WTC11 (cell line): ENCODE measurements at places on chromosomes 3 and 15.

DNA sequence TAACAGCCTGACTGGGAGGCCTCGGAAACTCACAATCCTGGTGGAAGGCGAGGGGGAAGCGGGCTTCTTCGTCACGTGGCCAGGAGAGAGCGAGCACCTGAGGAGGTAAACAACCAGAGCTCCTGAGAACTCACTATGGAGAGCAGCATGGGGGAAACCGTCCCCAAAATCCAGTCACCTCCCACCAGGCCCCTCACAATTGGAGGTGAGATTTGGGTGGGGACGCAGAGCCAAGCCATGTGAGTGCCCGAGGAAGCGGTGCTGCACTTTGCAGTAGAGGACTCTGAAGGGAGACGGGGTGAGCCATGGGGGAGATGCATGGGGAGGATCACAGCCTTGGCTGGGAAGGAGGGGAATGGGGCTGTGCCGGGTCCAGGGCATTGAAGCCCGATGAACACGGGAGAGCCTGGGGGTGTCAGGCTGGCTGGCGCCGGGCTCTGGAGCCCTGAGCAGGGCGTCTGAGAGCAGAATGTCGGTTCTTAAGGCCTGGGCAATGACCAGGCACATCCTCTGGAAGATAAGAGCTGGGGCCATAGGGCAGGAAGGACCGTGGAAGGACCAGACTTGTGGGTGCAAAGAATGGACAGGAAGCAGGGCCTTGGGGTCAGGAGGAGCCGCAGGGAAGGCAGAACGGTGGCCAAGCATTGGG lies 117.7 kb downstream of the GABRG3 start:
- DNase-seq: no peak
- no peak overlapping the region for H3K27ac ChIP-seq
- 0 out of 2 replicates have a peak, but pooled peaks cover 6% of the 10 kb centered on the region for H3K36me3 ChIP-seq
- H3K4me1 ChIP-seq: peaks cover 26% of the 10 kb centered on the region

- H3K4me3 ChIP-seq: no peak overlapping the region
- no peak overlapping the region for H3K27ac ChIP-seq
- no peaks in the 10 kb centered on the region for H3K4me1 ChIP-seq
- H3K36me3 ChIP-seq: no peaks in the 10 kb centered on the region
- DNase-seq: no peak
Observed at GRCh38 chr15:48415036-48415886, 84.0 kb downstream of the DUT start.

- H3K27me3 ChIP-seq: no peaks in the 10 kb centered on the region
- no peak overlapping the region for H3K4me3 ChIP-seq
- peaks cover 4% of the 10 kb centered on the region for H3K4me1 ChIP-seq
- DNase-seq: no peak
- H3K36me3 ChIP-seq: no peaks in the 10 kb centered on the region; the same call in 1 of the 2 replicates
Observed at GRCh38 chr3:81851176-81851575, 89.7 kb upstream of the GBE1 start.

DNA sequence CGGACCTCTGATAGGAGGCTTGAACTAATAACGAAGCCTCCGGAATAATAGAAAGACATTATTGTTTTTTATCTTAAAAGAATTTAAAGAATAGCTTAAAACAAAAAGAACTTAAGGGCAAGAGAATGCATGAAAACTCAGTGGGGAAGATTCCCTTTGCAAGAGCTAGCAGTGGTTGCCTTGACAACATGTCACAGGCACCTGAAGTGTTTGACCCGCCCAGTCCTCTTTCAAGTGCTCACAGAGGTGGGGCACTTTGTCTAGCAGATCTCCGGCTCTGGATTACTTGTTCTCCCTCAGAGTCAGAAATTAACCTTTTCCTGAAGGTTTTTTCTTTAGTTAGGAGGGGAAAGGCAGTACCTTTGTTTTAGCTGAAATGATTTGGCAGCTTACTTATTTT lies 37.8 kb downstream of the LARS2 start:
- H3K27ac ChIP-seq: no peak overlapping the region
- no peaks in the 10 kb centered on the region for H3K27me3 ChIP-seq
- DNase-seq: peak; percentile 45
- H3K36me3 ChIP-seq: peaks cover 16% of the 10 kb centered on the region
- peaks cover 13% of the 10 kb centered on the region for H3K4me1 ChIP-seq

- peaks cover 32% of the 10 kb centered on the region for H3K4me1 ChIP-seq
- no peak for DNase-seq
- no peak overlapping the region for H3K4me3 ChIP-seq
- H3K27ac ChIP-seq: no peak overlapping the region
Observed at GRCh38 chr3:184647405-184647936, 64.4 kb downstream of the MAGEF1 start.

GRCh38 chr3:179558742-179559364 lies 3.9 kb upstream of the ACTL6A start:
- H3K36me3 ChIP-seq: no peaks in the 10 kb centered on the region
- H3K4me3 ChIP-seq: no peak overlapping the region
- H3K4me1 ChIP-seq: peaks cover 14% of the 10 kb centered on the region
- DNase-seq: peak; percentile 73

DNA sequence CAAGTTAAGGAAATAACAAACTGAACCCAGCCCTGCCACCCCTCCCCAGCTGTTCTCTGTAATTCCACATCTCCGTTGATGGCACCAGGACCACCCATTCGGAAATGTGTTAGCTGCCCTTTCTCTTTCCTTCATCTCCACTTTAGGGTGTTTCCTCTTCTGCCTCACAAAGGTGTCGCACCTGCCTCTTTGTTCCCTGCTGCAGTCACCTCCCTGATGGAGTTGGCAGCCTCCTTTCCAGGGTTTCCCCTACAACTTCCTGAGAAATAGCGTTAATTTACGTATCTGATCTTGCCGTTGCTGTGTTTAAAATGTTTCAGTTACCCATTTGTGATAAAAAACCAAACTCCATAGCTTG lies 57.3 kb downstream of the GPR171 start:
- DNase-seq: peak; percentile 17
- peaks cover 2% of the 10 kb centered on the region; the same call in 1 of the 2 replicates for H3K36me3 ChIP-seq
- H3K27ac ChIP-seq: no peak overlapping the region
- H3K27me3 ChIP-seq: no peaks in the 10 kb centered on the region

DNA sequence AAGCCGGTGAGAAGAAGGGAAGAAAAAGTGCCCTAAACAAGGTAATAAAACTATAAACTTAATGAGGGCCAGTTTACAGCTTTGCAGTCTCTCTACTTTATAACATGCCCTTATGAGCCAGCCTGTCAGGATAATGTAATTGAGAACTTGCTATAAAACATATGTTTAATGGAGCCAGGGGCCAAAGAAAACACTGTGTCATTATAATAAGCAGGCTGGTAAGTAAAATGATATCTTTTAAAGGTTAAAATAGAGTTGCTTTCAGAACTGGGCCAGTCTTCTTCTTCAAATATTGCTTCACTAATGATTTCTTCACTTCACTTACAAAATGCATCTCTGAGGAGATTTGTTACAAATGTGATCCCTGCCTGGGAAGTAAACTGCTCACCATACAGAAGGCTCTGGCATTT lies 192.5 kb downstream of the SHOX2 start:
- H3K36me3 ChIP-seq: no peaks in the 10 kb centered on the region
- no peak overlapping the region for H3K27ac ChIP-seq
- H3K4me1 ChIP-seq: peaks cover 19% of the 10 kb centered on the region
- H3K27me3 ChIP-seq: no peaks in the 10 kb centered on the region
- DNase-seq: no peak
- H3K4me3 ChIP-seq: no peak overlapping the region

DNA sequence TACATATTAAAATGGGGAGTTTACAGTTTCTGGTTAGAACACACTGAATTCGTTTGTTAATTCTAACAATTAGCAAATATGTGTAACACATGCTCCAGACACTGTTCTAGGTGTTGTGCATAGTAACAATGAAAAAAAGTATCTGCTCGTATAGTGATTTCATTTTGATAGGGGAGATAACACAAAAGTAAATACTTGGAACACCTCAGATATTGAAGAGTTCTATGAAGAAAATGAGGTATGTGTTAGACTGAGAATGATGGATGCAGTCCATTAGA lies 6.8 kb upstream of the TMF1 start:
- H3K4me3 ChIP-seq: no peak overlapping the region
- peaks cover 69% of the 10 kb centered on the region for H3K36me3 ChIP-seq
- no peaks in the 10 kb centered on the region for H3K4me1 ChIP-seq
- no peaks in the 10 kb centered on the region for H3K27me3 ChIP-seq

DNA sequence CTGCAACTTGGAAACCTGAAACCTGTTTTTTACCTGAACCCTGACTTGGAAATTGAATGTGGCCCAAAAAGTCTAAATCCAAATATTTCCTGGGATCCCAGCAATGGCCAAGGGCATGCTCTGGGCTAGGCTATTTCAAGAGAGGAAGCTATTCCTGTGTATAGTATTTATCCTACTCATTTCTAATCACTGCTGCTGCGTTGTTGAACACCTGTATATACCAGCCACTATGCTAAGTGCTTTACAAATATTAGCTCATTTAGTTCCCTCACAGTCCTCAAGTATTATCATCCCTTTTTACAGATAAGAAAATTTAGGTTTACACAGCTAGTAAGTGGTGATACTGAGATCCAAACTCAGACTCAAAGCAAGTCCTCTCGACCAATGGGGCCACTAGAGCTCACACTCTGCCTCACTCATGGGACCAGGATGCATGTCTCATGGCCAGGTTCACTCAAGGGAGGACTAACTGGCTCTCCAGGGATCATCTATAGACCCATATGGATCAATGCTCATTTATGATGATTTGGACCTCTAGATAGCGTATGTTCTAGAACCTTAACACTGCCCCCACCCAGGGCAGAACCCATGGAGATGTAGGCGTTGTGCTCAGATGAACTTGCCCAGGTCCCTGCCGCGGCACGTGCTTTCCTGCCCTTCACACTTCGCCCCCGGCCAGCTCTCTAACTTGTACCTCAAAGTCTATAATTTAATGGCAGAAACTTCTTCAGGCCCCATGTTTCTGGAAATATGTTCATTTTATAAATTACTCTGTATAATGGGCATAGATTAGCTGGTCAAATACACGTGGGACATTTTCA lies 2.6 kb upstream of the CCR4 start:
- peaks cover 7% of the 10 kb centered on the region; the same call in 1 of the 2 replicates for H3K27me3 ChIP-seq
- H3K4me3 ChIP-seq: no peak overlapping the region
- no peak overlapping the region for H3K27ac ChIP-seq
- no peaks in the 10 kb centered on the region for H3K4me1 ChIP-seq

GRCh38 chr15:80890341-80891005 lies 99.1 kb downstream of the MESD start:
- H3K36me3 ChIP-seq: peaks cover 3% of the 10 kb centered on the region; the same call in 1 of the 2 replicates
- peak overlapping the region; percentile 67; the same call in 1 of the 2 replicates for H3K27ac ChIP-seq
- H3K4me3 ChIP-seq: no peak overlapping the region
- H3K27me3 ChIP-seq: peaks cover 3% of the 10 kb centered on the region; the same call in 1 of the 2 replicates
- H3K4me1 ChIP-seq: peaks cover 25% of the 10 kb centered on the region

DNA sequence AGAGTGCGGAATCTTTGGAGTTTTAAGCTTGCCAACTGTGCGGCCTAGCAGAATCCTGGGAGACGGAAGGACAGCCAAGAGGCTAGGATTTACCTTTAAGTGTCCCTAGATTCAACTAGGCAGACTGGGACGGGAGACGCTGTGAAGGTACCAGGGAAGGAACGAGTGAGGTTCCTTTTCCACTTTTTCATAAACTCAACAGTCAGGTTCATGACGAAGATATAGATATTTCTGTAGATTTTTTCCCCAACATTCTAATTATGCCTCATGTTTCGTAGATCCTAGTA lies 564 bp upstream of the GABPB1 start:
- DNase-seq: no peak
- H3K27ac ChIP-seq: peak overlapping the region; percentile 99
- peaks cover 38% of the 10 kb centered on the region for H3K36me3 ChIP-seq
- H3K27me3 ChIP-seq: no peaks in the 10 kb centered on the region
- H3K4me3 ChIP-seq: peak overlapping the region; percentile 98

DNA sequence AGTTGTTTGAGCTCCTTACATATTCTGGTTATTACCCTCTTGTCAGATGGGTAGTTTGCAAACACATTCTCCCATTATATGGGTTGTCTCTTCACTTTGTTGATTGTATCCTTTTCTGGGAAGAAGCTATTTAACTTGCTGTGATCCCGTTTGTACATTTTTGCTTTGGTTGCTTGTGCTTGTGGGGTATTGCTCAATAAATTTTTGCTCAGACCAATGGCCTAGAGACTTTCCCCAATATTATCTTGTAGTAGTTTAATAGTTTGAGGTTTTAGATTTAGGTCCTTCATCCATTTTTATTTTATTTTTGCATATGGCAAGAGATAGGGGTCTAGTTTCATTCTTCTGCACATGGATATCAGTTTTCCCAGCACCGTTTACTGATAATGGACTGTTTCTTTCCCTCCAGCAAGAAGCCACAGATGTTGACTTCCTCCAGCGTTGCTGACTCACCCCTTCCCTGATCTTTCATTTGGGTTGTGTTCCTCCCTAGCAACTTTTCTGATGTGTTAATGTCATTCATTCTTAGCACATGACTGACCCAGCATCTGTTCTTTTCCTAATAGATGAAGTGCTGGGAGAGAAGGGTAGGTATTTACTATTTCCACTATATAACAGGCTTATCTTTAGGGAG lies 166.7 kb upstream of the SGO1 start:
- no peak overlapping the region for H3K27ac ChIP-seq
- no peak for DNase-seq
- no peak overlapping the region for H3K4me3 ChIP-seq
- peaks cover 4% of the 10 kb centered on the region; the same call in 1 of the 2 replicates for H3K36me3 ChIP-seq

DNA sequence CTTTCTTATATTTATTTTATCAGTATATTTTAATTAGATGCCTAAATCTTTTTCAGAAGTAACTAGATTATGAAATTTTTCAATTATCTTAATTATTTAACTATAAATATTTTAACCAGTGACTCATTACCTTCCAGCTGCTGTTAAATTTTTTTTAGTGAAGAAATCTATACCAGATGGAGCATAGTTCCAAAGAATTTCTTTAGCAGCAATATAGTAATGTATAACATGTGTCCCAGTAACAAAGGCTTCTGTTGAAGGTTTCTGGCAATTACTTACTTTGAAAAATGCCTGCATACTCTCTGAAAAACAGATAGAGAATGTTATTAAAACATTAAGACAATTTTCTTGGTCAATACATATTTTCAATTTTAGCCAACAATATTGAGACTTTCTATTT lies 45.1 kb upstream of the CP start:
- no peak overlapping the region for H3K4me3 ChIP-seq
- DNase-seq: no peak
- H3K4me1 ChIP-seq: peaks cover 25% of the 10 kb centered on the region
- no peaks in the 10 kb centered on the region for H3K27me3 ChIP-seq
- H3K27ac ChIP-seq: no peak overlapping the region
- H3K36me3 ChIP-seq: no peaks in the 10 kb centered on the region

DNA sequence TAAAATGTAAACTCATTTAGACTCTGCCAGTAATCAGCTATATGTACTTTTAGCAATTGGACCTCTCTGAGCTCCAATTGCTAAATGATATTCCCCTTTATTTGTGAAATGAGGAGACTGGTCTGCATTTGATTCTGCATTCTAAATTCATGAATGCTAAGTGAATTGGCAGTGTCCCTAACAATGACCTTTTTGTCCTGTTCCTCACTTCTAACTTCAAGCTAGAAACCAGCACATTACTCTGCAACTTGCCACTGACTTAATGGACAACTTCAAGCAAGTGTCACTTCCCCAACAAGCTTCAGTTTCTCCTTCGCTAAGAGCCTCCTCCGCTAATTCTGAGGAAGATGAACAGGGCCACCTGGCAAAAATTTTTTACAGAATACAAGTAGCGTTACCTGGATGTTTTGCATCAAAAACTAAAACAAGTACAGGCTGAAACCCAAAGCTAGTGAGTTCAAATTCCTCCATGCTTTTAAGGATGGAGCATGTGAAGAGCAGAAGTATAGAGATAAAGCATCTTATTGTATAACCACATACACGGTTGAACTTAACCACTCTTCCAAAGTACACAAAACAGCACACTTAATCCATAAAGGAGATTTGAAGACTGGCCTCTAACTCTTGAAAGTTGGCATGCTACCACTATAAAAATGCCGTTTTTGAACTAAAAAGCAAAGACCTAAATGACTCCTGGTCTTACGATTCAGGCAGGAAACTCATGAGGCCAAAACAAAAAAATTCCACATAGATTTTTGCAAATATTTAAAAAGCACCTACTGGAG lies 207.6 kb downstream of the MAGI1 start:
- H3K4me1 ChIP-seq: peaks cover 61% of the 10 kb centered on the region
- no peak overlapping the region for H3K4me3 ChIP-seq
- no peaks in the 10 kb centered on the region for H3K27me3 ChIP-seq
- no peak for DNase-seq
- no peaks in the 10 kb centered on the region for H3K36me3 ChIP-seq
